ENCODE measurements at places on chromosomes 16 and 17. TPM values are rescaled to one million over a fixed set of nuclear protein-coding genes. Genes with fewer than 3 reads are reported as not detected.

Gene NEUROD2
- not detected for total RNA-seq

Gene CCL17
- not detected for total RNA-seq

Gene SCGB1C2
- not detected for total RNA-seq

Gene C17orf100
- total RNA-seq = 0.64 TPM

Gene SDK2
- 4.4 TPM for total RNA-seq

Gene SERPINF2
- 1.5 TPM for total RNA-seq

Gene PTGES3L
- total RNA-seq = under 0.01 TPM

Gene CES4A
- total RNA-seq = 1.4 TPM

Gene SGSM2
- total RNA-seq = 39.4 TPM

Gene CXCL16
- total RNA-seq = 37.5 TPM

Gene APOBR
- total RNA-seq = 0.07 TPM

Gene NPIPA3
- 1.1 TPM for total RNA-seq

Gene KRTAP4-4
- total RNA-seq = not detected

Gene TNS4
- total RNA-seq = 91.8 TPM

Gene SLX1B
- total RNA-seq = 14.4 TPM

Gene ATXN7L3
- total RNA-seq = 56.3 TPM

Gene TMEM106A
- total RNA-seq = 0.50 TPM
